ENCODE measurements at places on chromosomes 6 and 20.

DNA sequence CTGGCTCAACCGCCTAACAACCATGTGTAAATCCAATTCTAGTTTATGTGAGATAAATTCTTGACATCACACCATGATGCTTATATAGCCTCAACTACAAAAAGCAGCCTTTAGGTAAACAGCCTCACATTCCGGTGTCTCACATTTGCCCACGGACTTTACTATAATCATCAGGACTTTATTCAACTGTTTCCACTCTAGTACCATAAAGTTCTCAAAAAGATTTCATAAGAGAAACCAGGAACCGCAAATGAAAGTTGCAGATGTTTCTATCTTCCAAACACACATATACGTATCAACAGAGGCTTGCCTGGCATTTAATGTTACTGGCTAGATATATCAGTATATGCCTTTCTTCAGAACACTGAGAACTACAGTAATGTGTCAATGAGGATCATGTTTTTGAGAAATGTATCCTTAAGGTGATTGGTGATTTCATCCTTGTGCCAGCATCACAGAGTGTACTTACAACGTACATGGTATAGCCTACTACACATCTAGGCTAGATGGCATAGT lies 80.0 kb downstream of the EPB41L2 start:
- no peak for DNase-seq

DNA sequence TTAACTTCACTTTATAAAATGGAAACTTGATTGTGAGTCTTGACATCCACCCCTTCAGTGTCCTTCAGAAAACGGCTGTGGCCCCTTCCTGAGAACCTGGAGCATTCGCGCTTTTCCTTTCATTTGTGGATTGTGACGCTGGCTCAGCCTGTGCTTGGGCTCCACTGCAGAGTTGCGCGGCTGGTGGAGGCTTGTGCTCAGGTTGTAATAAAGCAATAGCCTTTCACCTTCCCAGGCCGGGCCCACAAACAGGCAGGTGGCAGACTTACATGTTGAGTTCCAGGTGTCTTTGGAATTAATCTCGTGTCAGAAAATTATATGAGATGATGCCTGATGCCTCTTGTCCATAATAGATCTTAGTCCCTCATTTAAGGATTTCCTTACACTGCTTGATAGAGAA lies 199.9 kb downstream of the CDH4 start:
- no peak for DNase-seq

GRCh38 chr20:51542033-51542570 lies 417 bp downstream of the NFATC2 start:
- DNase-seq = no peak

GRCh38 chr6:165662041-165662748 lies 846 bp downstream of the PDE10A start:
- no peak for DNase-seq

DNA sequence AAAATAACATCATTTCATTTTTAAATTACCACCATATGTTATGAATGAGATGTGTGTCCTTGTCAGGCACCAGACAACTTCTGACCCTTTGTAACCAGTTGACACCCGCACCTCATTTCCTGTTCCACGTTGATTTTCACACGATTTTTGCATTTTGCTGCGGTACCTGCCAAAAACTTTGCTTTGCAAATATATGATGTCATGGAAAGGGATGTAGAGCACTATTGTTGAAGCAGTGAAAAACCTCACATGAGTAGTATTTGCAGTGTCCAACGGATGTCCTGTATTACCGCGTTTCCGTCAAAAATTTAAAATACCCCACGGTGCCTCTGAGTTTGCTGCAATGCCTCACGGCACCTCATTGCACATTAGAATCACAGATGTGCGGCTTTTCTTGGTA lies 115.6 kb downstream of the MTHFD1L start:
- no peak for DNase-seq
